ENCODE measurements at places on chromosomes 4 and X.

- DNase-seq = no peak
These were observed 10.5 kb downstream of the HERC5 start for GRCh38 chr4:88467392-88467791.

DNA sequence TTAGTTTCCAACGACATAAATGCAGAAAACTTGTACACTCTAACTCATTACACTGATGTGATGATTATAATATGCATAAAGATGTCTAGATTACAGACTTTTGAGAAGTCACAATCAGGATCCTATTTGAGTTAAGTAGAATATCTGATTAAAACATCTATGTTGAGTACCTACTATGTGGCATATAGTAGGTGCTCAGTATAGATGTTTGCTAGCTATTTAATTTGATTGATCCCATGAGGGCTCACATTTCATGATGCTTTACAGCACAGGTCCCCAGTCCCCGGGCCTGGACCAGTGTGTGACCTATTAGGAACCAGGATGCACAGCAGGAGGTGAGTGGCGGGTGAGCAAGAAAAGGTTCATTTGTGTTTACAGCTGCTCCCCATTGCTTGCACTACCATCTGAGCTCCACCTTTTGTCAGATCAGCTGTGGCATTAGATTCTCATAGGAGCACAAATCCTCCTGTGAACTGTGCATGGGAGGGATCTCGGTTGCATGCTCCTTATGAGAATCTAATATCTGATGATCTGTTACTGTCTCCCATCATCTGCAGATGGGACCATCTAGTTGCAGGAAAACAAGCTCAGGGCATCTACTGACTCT lies 33.0 kb upstream of the CXCL8 start:
- no peak for DNase-seq

DNA sequence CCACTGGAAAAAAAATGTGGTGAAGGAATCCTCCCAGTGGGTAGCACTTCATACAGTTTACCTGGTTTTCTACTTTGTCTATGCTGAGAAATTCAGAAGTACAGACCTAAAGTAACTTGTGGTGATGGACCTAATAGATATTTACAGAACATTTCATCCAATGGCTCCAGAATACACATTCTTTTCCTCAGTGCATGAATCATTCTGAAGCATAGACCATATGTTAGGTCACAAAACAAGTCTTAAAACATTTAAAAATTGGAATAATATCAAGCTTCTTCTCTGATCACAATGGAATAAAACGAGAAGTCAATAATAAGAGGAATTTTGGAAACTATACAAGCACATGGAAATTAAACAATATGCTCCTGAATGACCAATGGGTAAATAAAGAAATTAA lies 450.1 kb upstream of the INTU start:
- DNase-seq = no peak

GRCh38 chrX:103792916-103793544 lies 16.4 kb downstream of the PLP1 start:
- no peak for DNase-seq

DNA sequence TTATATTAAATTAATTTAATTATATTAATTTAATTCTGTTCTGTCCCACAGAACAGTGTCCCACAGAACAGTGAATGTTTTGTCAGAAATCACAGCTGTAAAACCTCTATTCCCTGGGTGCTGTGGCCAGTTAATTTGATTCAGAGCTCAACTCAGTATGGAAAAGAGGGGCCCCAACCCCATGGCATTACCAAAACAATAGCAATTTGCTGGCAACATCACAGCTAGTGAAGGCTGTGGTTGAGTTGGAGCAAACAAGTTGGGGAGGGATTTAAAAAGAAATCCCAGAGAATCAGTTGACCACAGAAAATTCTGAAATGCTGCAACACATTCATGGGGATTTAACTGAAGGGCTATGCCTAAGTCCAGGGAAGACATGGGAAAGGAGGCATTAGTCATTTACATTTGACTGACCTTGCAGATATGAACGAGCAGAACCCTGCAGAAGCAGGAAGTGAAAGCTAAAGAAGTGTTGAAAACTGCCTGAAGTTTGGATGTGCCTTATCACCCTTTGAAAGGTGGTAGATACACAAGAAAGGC lies 30.1 kb downstream of the PDHA2 start:
- DNase-seq = no peak

DNA sequence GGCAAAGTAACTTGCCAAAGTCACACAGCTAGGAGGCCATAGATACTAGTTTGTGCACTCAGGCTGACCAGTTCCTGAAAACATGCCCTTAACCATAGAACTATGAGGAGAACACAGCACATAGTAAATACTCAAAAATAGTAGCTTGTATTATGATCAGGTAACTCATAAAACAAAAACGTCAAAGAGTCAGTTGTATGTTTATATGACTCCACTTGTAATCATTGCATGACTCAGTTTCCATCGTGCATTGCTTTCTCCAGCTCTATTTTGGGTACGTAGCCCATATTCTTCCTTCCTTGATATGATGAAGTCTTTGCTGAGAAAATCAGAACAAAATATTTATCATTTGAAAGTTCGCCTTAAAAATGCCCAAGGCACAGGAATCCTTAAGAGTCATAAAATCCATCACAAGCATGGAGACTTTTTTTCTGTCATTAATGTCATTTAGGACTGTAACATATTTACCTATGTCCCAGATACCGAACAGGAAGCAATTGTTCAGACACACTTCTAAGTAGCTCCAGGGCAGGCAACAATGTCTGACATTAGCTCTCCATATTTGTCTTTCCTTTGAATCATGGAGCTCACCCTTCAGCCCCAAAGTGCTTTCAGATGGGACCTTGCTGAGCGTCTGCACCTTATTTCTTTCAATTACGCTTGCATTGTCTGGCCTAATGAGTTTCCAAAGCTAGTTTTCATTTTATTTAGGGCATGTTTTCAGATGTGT lies 11.2 kb upstream of the MID1 start:
- DNase-seq = no peak

- DNase-seq = no peak
These were observed 72.5 kb downstream of the LRBA start for GRCh38 chr4:150942539-150942938.

- no peak for DNase-seq
These were observed 56.5 kb downstream of the ANTXR2 start for GRCh38 chr4:80016506-80016905.

DNA sequence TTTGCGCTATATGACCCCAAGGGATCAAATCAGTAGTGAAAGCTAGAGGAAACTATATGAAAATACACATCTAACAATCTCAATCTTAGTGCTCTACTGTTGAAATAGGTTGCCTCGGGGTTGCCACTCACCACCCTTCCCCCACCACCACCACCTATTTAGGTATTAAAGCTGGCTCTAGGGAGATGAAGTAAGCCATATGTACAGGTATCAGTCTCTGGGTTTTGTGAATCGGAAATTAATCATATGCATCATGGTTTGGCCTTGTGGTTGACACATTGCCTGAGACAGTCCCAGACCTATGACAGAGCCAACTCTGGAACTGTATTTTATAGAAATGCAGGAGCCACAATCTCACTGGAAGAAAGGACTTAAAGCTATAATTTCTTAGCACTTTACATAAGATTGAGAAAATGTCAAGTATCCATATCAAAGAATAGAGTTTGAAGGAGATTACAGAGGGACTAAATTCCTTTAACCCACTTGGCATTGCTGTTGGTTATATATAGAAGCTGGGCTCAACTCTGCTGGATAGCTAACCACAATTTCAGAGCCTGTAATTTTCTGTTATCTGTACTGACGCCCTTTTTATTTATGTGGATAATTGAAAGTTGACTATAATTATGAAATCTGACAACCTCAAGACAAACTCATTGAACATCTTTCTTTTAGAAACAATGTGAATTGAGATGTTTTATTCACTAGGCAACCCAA lies 26.7 kb upstream of the BMP2K start:
- DNase-seq = no peak

- no peak for DNase-seq
These were observed 130.7 kb downstream of the IL1RAPL2 start for GRCh38 chrX:104696667-104697066.

GRCh38 chrX:9311421-9312160 lies 153.3 kb upstream of the TBL1X start:
- DNase-seq = no peak

DNA sequence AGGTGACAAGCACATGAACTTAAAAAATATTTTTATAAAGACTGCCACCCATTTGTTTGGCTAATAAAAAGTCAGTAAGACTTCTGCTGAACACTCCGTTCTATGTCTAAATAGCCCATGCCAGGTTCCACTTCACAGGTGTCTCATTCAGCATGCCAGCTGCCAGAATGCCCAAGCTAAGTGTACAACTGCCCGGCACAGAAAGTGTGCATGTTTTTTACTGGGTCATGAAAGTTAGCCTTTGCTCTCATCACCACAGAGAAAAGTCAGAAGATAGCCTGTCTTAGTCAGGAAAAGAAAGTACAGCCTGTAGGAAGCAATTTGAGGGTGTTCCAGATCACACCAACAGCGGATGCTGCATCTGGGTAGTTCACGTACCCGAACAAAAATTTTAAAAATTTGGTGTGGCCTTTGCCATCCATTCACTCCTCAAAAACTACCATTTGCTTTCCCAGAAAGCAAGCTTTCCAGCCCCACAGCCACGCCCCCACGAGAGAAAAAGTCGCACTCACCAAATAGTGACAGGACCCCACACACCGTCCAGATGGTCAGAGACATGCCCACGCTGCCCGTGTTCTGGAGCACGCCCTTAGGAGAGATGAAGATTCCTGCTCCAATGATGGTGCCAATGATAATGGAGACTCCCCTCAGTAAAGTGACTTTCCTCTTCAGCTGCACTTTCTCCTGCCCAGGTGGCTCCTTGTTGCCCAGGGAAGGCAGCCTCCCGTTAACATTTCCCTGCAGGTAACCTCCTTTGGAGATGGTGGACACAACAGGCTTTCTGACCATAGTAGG lies 671 bp downstream of the SLC7A11 start:
- DNase-seq = no peak
